ENCODE measurements at places on chromosomes 4 and X.
A peak's percentile ranks its signal among the peaks of the same experiment; 100 is the strongest.

- no peak for DNase-seq
Observed at GRCh38 chr4:87445964-87446363, 23.6 kb downstream of the NUDT9 start.

- no peak for DNase-seq
Observed at GRCh38 chrX:57227691-57228090, 58.8 kb upstream of the FAAH2 start.

DNA sequence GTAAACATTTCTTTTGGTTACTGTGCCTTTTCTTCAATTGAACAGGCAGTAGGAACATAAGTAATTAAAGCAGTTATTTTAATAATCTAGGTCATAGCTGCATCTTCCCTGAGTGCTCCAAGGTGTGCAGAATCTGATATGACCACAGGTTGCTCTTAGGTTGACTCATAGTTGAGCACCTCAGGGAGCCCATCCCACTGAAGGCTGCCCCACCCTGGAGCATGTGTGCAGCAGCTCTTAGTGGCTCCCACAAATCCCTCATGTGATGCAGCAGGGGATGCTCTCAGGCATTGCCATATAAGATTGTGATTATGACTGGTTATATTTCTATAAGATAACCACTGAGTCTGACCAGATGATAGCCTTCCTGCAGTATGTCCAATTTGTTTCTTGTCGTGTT is 72.3 kb downstream of the ZNF518B start:
- DNase-seq, result no peak

- no peak for DNase-seq
Observed at GRCh38 chrX:63764946-63765345, 20.1 kb downstream of the ARHGEF9 start.

- no peak for DNase-seq
Observed at GRCh38 chr4:86512631-86513030, 81.5 kb upstream of the PTPN13 start.

GRCh38 chr4:3452376-3452775 is 10.6 kb downstream of the HGFAC start:
- DNase-seq, result no peak

DNA sequence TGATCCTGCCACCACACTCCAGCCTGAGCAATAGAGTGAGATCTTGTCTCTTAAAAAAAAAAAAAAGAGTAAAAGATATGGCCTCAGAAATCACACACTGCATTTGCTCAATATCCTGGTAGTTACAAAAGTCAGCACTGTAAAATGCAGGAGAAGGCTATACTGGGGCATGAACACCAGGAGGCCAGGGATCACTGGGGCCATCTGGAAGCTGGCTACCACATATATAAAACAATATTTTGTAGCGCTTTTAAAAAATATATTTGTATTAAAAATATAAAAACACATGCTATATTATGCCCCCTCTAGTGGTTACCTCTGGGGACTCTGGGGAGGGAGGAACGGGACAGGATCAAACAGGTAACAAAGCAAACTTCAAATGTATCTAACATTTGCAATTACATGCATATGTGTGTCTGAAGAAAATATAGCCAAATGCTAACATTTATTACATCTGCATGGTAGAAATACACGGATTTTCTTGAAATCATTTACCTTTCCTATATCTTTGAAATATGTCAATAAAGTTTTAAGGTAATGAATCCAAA is 4.0 kb downstream of the C4orf46 start:
- DNase-seq, result peak; percentile 46

GRCh38 chrX:107978707-107979307 is 3.4 kb downstream of the TEX13B start:
- no peak for DNase-seq

DNA sequence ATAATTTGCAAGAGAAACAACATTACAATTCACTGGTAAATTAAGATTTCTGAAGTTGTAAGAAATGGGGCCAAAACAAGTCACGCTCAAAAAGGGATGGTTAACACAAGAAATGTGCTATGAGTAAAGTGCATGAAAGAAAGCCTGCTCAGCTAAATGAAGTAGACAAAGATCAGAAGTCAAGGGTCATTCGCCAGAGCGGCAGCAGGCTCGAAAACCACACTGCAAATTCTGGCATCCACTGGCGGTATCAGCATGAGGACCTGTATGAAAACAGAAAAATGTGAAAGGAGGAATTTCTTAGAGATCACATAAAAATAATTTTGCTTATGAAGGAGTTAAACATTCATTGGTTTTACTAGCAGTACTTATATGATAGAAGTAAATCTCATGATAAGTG is 49.6 kb downstream of the FBXL5 start:
- no peak for DNase-seq

DNA sequence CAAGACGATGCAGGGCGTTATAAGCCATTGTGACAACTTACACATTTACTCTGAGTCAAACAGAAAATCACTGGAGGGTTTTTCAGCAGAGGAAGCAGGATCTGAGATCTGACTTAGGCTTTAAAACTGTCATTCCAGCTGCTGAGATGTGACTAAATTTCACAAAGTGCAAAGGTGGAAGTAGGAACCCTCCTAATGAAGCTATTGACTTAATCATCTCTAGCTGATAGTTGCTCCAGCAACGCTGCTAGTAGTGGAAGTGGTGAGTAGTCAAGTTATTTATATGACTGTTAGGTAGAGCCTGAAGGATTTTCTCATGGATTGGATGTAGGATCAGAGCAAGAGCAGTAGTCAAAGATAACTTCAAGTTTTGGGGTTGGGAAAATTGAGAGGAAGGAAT is 218.6 kb downstream of the GRID2 start:
- no peak for DNase-seq

- DNase-seq, result no peak
Observed at GRCh38 chr4:148425327-148426110, 16.7 kb downstream of the NR3C2 start.

GRCh38 chr4:144721994-144722393 is 76.0 kb downstream of the HHIP start:
- no peak for DNase-seq

DNA sequence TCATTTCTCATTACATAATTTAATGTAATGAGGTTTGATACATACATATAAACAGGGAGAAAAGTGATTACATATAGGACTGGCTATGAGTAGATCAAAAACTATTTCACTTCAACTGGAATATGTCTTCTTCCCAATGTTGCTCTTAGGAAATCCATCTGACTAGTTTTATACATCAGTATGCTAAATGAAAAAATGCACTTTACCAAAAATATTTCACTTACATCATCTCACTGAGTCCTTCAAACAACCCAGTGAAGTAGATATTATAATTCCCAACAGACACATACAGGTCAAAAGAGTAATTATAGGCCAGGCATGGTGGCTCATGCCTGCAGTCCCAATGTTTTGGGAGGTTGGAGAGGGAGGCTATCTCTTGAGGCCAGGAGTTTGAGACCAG is 215.9 kb downstream of the MID1 start:
- DNase-seq, result no peak

GRCh38 chrX:51847463-51847862 is 46.0 kb upstream of the MAGED1 start:
- no peak for DNase-seq

DNA sequence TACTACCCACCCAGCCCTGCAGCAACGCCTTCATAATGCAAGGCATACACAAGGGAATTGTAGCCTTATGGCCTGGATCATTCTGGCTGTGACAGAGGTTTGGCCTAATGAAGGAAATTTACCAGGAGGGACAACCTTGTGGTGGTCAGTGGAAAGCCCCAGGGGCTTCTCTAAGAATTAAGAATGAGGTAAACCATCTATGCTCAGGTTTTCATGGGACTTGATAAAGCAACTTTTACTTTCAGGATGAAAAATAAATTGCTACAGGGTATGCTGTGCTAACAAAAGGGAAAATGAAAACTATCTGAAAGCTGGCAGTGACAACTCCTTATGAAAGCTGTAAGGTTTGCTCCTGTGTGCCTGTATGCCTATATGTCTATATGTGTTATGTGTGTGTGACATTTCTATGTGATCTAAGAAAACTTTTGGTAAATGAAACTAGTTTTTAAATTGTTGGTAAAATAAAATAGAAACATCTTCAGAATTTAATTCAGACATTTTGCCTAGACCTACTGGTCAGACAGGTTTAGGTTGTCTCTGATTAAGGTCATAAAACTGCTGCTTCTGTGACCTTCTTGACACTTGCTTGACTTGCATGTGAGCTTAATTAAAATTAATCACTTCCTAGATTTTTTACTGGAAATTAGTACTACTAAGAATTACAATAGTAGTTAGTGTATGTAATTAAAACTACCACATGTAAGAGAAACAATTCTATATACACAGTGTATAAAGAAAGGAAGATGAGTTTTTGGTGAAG is 19.9 kb upstream of the TXK start:
- DNase-seq, result no peak

GRCh38 chr4:86594559-86595425 is 677 bp downstream of the PTPN13 start:
- peak; percentile 67 for DNase-seq

- no peak for DNase-seq
Observed at GRCh38 chr4:37678624-37679023, 7.6 kb downstream of the RELL1 start.

DNA sequence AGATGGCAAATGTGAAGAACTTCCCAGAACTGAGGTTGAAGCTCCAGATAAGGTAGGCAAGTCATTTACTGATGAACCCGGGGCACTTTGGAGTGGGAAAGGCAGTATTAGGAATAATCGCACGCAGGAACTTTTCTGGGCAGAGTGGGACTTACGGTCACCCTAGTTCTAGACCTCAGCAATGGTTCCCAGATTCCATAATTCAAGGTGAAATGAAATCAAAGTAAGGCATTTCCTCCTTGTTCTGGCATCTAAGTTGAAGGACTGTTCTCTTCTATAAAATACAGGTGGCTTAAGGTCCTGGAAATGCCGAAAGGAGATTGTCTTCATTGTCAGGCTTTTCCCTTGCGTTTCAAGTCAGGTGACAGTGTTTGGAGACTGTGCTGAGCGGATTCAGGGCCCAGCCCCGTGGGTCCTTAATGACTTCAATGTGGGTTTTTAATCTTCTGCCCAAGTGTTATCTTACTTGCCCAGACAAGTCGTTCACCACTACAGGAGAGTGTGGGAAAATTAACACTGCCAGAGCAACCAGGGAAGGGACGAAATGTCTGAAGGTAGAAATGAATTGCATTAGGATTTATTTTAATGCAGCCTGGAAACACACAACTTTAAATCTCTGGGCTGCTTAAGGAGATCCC is 52.1 kb upstream of the STOX2 start:
- DNase-seq, result no peak

DNA sequence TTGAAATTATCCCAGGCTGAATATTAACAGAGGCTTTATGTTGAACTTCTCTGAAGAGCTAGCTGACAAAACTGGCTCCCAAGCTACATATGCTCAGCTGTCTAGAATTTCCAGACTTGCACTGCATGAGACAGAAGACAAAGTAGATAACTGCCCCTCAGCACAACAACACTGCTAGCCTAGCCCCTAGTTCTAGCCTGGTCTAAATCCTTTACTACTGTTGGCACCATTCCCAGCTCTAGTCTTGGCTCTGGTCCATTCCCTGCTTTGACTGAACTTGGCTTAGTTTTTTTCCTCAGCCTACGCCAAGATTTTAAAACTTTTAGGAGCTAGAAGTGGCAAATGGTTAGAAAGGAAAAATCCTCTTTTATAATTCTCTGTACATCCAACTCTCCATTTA is 7.6 kb upstream of the OPHN1 start:
- peak; percentile 48 for DNase-seq

DNA sequence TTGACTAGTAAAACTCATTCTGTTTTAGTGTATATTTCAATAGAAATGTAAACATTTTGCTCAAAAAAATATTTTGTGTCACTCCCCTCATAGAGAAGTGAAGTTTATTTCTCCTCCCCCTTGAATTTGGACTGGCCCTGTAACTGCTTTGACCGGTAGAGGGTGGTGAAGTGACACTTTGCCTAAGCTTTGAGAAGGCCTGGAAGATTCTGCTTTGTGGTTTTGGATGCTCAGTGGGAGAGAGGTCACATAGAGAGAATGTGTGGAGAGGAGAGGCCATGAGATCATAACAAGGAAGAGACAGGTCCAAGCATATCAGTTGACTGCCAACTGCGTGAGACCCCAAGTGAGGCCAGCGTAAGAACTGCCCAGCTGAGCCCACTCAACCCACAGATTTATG is 19.1 kb upstream of the ARX start:
- DNase-seq, result no peak

DNA sequence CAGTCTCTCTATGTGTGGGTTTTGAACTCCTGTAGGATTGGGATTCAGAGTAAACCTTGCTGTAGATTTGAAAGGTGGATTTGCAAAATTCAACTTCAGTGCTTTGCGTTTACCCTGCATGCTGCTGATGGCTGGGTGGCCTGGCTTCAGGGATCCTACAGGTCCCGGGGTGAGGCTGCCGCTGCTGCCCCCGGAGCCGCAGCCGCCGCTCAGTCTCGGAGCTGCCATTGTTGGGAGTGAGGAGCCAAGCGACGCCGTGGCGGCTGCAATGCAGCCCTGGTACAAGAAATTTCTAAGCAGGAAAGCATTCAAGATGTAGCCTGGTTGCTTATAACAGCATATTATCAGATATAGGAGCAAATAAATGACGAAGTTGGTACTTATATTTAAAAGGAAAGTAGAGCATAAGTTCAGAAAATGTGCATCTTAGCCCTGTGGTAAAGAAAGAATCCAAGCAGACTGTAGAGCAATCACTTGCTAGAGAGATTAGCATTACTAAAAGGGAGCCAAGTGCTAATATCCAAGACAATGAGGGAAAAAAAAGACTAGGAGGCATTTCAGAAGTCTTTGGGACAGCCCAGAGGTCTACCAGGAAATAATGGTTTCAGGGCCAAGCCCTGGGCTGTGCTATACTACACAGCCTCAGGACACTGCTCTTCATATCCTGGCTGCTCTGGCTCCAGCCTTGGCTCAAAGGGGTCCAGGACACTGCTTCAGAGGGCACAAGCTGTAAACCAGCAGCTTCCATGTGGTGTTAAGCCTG is 36.9 kb upstream of the CHIC1 start:
- no peak for DNase-seq

DNA sequence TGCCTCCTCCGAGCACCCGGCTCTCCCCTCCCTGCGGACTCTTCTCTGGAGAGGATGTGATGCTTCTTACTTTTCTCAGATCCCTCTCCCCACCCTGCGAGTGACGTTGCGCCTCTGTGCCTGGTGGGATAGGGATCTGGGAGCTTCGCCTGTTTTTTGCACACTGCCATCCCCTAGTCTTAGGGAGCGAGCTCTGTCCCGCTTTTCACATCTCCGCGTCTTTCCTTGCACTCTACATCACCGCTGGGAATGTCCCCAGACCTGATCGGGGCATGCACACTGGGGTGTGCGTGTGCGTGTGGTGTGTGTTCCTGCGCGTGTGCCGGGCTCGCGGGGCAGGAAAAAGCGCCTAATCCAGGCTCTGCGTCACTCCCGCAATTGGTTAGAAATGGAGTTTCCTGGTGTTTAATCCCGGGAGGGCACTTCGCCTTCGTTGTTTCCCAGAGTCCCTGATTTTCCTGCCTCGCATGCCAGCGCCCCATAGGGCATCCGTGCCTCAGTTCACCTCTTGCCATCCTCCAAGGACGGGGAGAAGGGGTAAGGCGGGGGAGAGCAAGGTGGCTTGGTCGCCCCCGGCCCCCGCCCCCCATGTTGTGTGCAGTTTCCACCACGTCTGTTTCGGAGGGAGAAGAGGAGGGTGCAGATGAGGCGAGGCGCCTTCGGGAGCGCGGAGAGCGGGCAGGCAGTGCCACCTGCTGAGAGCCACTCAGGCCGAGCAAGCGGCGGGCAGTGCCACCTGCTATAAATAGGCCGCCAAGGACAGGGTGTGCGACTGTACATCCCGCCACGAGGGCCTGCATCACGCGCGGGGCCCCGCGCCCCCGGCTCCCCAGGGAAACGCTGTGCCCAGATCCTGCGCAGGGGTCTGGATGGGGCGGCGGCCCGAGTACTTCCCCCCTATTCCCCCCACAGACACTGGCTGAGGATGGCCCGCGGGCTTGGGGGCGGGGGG is 759 bp upstream of the TBC1D1 start:
- DNase-seq, result peak; percentile 45
